ENCODE measurements at places on chromosomes 5 and 9. TPM values are rescaled to one million over a fixed set of nuclear protein-coding genes. Genes with fewer than 3 reads are reported as not detected.

- no peak for DNase-seq
These were observed 2209.2 kb downstream of the MAT2B start for GRCh38 chr5:165714598-165714997.

Gene ARL14EPL
- total RNA-seq, result 0.18 TPM

DNA sequence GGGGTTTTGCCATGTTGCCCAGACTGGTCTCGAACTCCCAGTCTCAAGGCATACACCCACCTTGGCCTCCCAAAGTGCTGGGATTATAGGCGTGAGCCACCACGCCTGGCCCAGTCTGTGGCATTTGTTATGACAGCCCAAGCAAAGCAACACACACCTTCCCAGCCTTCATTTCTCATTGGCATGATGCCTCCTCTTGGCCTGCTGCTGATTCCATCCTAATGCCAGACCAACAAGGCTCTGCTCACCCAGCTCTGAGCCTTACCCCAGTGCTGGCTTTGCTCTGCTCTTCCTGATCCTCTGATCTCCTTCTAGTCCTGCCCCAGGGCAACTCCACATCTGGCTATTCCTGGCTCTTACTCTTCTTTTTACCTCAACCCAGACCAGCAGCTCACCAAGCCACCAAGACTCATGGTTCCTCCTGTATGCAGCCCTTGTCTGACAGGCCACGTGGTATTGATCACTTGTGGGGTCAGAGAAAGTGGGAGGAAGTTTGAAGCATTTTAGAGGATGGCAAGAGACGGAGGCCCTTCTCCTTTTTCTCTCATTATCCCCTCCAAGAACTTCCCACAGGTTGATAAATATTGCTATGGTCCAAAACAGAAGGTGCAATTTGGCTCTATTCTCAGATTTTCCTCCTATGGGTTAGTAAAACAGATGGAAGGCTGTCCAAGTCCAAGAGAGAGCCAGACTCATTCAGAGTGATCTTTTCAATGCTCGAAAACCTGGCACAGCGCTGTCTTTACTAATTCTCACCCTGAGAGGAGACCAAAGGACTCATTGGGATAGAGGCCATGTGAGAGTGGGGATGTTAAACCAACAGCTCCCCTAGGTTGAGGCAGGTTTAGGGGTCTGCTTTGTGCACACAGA is 958 bp downstream of the CD180 start:
- no peak for DNase-seq

Gene TPPP
- not detected for total RNA-seq

DNA sequence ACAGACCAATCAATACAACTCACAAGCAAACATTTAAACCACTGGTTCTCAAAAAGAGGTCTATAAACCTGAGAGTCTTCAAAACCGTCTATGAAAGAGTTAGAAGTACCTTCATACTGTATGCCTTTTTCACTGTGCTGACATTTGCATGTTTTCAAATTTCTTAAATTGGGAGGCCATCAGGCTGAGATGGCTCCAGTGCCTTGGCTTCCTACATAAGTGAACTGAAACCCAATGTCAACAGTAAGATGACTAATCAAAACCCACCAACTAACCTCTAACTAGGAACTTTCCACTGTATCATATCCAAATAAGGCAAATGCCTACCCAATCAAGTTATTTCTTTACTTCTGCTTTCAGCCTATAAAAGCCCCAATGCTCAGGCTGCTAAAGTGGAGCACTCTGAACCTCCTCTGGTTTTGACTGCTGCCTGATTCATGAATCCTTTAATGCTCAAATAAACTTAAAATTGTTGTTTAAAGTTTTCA is 35.1 kb downstream of the FAM13B start:
- no peak for DNase-seq

DNA sequence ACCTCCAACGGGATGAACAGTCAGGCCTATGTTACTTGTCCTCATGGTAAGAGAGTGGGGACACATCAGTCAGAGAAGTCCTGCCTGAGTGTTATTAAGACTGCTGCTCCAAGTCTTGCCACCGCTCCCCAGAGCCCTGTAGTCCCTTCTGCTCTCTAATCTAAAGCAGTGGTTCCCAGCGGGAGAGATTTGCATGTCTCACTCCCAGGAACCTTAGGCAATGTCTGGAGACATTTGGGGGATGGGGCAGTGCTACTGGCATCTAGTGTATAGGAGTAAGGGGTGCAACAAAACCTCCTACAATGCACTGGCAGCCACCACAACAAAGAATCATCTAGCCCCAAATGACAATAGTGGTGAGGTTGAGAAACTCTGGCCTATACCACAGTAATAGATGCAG is 2.6 kb upstream of the SVEP1 start:
- no peak for DNase-seq
